ENCODE measurements at places on chromosomes 2 and 18.

DNA sequence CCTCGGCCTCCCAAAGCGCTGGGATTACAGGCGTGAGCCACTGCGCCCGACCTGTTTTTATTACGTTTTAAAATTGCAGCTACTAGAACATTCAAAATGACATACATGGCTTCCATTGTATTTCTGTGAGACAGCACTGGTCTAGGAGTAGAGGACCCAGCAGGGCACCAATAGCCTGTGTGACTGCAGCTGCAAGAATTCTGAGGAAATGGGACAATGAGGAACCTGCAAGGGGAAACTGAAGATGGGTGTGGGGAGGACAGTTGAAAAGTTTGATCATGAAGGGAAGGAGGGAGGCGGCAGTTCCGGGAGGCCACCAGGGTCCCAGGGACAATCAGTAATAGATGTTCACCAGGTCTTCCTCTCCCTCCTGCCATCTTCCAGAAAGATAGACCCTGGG is 13.9 kb upstream of the DNPEP start:
- no peak for DNase-seq

DNA sequence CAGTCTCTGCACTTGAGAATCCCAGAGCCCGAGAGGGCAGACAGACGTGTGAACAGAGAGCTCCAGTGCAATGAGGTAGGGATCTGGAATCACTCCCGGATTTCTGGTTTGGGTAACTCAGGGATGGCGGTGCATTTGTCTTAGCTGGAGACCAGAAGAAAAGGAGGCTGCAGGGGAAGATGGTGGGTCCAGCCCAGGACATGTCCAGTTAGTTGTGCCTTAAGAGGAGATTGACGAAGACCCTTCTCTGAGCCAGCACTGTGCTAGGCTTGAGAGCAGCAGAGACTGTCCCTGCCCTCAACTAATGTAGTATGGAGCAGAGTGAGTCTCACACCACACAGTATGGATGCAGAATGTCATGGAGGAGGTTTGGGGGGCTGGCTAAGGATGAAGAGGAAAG is 150.6 kb upstream of the COPS8 start:
- no peak for DNase-seq

- no peak for DNase-seq
Observed at GRCh38 chr2:165024199-165024598, 68.9 kb upstream of the SLC38A11 start.

- DNase-seq: no peak
Observed at GRCh38 chr2:103005393-103005792, 243.6 kb downstream of the TMEM182 start.

DNA sequence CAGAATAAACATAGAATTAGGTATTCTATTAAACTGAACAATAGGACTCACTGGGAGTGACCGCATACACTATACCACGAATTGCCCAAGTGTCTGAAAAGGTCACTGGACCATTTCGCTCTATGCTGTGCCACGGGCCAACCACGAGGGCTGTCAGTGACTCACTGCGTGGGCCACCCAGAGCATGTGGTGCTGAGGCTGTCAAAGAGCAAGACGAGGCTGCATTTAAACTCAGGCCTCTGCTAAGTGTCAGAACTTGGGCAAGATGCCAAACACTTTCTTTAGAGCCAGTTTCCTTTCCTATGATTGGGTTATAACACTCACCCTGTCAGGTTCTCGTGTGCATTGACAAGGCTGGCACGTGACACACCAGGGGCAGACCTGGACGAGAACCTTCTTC is 97.5 kb downstream of the SH3YL1 start:
- DNase-seq: no peak

Measured in tibial nerve (tissue), 4 donors.